ENCODE measurements at places on chromosomes 4 and X.

DNA sequence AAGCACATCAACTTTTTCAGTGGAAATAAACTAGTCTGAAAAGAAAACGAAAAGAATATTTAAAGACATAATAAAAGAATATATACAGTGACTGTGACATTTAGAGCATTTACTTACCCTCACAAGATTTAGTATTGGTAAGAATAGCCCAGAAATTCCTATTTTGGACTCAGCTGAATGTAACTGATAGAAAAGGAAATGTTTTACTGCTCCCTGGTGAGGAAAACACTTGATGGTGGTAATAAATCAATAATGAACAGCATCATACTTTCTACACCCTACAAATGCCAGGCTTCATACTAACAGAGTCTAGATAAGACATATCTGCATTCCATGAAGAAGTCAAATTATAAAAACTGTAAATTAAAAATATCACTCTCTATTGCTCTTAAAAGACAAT, 753.5 kb upstream of the PCDH10 start:
- DNase-seq: no peak

GRCh38 chr4:82839624-82840023, 41.0 kb upstream of the SCD5 start:
- no peak for DNase-seq

- DNase-seq: no peak
These were observed 727.7 kb upstream of the FAM241A start for GRCh38 chr4:111417521-111417920.

DNA sequence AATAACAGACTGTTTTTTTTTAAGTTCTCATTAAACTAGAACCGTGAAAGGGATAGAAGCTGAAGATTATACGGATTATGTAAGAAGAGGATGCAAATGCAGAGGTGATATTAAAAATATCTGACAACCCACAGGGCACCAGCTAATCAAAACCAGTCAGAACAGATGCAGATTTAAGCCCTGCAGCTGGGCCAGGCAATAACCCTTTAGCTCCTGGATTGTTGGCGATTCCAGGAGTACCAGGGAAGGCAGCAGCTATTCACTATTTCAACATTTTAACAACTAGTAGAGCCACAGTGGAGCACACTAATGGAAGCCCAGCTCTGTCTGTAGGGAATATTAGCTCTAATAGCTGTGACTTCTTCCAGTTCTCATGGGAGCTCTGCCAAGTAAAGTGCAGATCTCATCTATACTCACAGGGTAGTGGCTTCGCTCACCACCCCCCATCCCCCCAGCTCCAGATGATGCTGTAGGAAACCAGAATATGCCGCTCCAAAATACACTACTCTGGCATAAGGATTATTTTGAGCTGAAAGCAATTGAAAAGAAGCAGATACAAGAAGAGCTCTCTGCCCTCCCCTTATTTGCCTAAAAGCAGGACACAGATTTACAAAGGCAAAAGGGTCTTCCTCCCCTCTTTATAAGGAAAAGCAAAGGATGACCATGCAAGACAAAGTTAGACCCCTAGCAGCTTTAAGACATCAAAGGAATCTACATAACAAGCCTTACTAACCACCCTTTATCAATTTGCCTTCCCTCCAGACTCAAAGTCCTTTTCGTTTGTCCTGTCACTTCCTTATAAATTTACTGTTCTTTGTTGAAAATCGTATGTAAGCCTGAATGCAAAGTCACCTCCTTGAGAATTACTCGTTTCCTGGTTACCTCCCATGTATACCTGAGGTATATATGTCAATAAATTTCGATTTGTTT, 13.7 kb downstream of the SCD5 start:
- DNase-seq: no peak

GRCh38 chr4:183610033-183610432, 49.0 kb downstream of the RWDD4 start:
- DNase-seq: no peak

DNA sequence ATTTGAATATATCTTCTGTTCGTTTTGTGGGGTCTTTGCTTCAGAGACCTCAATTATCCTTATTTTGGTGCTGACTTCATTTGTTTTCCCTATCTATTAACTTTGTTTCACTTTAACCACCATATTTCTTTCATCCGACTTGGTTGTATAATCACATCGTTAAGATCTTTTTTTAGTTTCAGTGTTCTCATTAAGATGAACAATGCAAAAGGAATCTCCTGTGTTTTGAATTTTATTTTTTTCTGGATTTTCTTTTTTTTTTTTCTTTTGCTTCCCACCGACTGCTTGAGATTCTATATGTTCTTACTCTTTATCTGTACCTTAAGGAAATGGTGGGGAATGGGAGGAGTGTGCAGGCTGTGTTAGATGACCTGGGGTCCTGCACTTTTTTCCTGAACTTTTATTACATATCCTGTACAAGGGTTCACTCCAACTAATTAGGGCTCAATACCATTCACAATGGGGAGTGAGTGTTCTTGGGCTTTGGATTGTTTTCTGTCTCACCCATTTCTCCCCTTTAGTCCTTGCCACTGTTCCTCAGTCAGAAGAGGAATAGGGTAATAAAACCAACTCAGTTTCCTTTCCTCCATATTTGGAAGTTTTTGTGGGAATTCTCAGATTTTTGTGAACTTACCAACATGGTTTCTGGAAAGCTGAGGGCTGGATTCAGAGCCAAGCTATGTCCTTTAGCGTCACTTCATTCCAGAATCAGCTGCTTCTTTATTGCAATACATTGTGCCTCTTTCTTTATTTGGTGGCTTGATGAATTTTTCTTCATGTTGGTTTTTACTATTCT, 43.2 kb upstream of the BMPR1B start:
- no peak for DNase-seq
